Activated CD4-positive, alpha-beta T cell treated with anti-CD3 and anti-CD28 coated beads for 1 hour (primary cell): ENCODE measurements at places on chromosomes 2 and 18.

DNA sequence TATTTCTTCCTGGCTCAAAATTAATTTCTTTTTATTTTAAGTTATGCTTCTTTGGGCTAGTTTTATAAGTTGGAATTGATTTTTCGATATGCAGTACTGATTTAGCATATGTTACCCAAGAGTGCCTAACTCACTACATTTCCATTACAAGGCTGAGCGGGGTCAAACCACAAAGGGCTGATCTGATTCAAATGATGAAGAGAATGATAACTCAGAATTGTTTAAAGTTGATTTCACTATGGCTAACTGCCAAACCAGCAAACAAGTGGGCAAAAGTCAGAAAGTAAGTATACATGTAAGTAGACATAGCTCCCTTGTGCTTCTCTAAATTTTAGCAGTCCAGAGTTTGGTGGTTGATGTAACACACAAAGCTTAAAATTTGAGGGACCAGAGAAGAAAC is 35.6 kb downstream of the RAD51AP2 start:
- DNase-seq, result no peak

- no peak for DNase-seq
These were observed 267.0 kb downstream of the SRBD1 start for GRCh38 chr2:45344071-45344470.

DNA sequence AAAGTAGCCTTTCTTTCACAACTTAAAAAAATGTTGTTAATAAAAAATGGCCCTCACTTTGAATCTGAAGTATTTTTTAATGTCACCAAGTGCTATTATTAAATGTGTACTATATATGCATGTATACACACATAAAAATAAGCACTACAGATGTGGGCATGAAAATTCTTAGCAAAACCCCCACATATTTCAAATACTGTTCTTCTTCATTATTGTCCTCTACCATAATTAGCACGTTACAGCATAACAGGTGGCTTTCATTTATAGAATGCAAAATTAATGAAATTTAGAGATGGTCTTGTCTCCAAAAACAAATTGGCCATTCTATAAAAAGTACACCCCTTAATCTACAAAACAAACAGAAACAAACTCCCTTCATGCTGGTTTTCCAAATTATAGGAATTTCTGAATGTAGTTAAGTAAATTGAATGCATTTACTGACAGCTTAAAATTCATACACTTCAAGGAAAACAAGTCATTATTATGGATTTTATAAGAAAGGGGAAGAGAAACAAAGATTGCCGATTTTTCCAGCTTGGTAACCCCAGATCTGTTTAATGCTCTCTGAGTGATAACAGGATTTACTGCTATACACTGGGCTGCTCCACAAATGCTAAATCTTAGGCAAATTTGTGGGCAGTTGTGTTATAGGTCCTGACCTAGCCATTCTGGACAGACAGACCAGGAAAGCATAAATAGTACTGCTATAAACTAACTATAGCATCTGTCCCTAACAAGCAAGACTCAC is 67.2 kb downstream of the SPRED2 start:
- no peak for DNase-seq

- DNase-seq, result no peak
These were observed at the start of gene DOK6 for GRCh38 chr18:69400253-69400975. Gene DOK6 (plus strand): TSS chr18:69400888.

- DNase-seq, result no peak
These were observed 31.7 kb upstream of the ITPRID2 start for GRCh38 chr2:181859803-181860202.

GRCh38 chr18:57780318-57780705 is 22.8 kb downstream of the ATP8B1 start:
- no peak for DNase-seq

- no peak for DNase-seq
These were observed 57.1 kb downstream of the MAP4K4 start for GRCh38 chr2:101754618-101755017.
